Colonic mucosa (tissue), 4 donors: ENCODE measurements at places on chromosomes 11 and 22. TPM values are rescaled to one million over a fixed set of nuclear protein-coding genes. Genes with fewer than 3 reads are reported as not detected.

The SUSD2 gene
- 1.2 TPM for total RNA-seq

The LMNTD2 gene
- 9.8 TPM for total RNA-seq

The GGT5 gene
- 2.6 TPM for total RNA-seq

The KRTAP5-11 gene
- not detected for total RNA-seq

The YPEL4 gene
- total RNA-seq, result 0.44 TPM

The OR52E4 gene
- not detected for total RNA-seq

The AGBL2 gene
- 0.74 TPM for total RNA-seq

The HBE1 gene
- total RNA-seq, result not detected
